ENCODE measurements at places on chromosomes 12 and 14.

GRCh38 chr12:49969651-49970429 is 2.9 kb upstream of the AQP6 start:
- DNase-seq: no peak

DNA sequence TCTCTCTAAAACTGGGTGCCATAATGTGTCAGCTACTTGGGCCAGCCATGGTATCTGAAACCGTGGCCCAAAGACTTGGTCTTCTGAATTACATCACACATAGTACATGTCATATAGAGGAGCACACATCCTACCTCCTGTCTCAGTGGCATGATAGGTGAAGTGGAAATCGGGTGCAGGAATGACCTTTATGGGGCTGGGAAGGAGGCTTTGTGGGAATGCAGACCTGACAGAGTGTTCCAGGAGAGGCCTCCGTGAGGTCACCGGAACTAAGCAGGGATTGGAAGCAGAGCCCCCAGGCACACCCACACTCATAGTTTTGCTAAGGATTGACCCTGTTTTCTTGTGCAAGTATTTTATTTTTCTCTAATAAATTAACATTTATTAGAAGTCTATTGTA is 82.6 kb downstream of the NTF3 start:
- peak; percentile 13 for DNase-seq

DNA sequence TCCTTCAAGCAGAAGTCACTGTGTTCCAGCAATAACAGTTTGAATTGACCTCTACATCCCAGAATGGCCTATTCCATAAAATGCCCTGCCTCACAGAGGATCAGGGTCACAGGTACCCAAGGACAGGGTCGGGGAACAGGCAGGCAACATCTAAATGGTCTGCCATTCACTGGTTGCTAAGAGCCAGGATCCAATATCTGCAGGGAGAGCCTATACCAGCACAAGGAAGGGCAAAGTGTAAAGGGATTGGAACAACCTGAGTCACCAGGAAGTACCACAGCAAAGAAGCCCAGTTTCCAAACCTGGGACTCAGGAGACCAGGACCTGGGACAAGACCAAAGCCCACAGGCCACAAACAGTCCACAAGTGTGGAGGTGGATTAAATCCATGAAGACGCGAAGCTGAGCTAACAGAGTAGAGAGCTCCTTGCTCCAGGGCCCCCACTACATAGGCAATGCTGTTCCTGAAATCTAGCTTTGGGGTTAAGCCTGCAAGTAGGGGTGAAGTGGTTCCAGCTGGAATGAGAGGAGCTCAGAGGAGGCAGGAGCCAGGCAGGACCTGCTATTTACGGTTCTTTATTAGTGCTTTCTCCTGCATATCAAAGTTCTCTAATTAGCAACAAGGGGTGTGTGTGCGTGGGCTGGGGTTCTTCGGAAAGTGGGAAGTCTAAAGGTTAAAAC is 274.3 kb downstream of the BCL11B start:
- no peak for DNase-seq

GRCh38 chr12:18224745-18225144 is 36.6 kb upstream of the PIK3C2G start:
- DNase-seq: no peak

DNA sequence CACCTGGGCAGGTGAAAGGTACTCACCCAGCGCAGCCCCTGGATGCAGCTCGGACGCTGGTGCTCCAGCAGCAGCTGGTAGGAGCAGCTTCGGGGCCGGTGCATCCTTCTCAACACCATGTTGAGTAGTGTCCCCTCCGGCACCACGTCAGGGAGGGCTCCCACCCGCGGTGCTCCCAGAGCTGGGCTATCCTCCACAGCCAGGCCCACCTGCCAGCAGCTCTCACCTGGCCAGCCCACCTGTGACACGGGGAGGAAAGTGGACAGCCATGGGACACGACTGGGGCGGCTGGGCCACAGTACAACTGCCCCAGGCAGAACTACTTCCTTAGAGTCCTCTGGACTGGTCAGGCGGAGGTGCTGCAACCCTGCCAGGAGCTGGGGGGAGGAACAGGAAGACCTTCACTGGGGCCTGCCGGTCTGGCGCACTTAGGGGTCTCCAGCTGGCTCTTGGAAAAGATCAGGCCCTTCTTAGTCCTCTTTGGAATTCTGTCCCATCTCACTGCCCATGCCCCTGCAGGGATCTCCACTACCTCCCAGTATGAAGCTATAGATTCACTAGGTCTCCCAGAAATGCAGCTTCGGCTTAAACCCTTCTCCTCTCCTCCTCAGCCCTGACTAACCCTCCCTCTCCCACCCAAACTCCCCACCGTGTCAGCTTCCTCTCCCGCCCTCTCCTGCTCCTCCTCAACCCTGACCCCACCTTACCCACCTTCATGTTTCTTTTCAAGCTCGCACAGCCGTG is 668 bp downstream of the RAPGEF3 start:
- no peak for DNase-seq

DNA sequence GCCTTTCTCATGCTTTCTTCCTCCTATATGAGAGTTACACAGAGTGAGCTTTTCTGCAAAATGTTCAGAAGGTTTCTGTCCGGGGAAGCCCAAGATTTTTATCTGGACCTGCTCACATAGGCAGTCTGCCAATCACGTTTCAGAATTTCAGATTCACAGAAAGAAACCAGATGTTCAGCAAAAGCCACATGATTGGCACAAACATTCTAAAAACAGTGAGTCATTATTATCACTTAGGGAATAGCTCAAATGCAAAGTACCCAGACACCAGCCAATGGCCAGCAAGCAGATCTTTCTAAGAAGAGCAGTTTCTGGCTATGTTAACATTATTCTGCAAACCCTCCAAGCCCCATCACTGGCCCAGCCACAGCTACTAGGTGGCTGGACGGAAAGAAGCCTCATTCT is 1558.5 kb upstream of the TMEM132C start:
- no peak for DNase-seq

GRCh38 chr12:120373683-120374082 is 4.7 kb upstream of the MSI1 start:
- no peak for DNase-seq

Measured in mesothelial cell of epicardium (in vitro differentiated cells).